Ascending aorta (tissue), 2 donors: ENCODE measurements at places on chromosomes 6 and 20.

DNA sequence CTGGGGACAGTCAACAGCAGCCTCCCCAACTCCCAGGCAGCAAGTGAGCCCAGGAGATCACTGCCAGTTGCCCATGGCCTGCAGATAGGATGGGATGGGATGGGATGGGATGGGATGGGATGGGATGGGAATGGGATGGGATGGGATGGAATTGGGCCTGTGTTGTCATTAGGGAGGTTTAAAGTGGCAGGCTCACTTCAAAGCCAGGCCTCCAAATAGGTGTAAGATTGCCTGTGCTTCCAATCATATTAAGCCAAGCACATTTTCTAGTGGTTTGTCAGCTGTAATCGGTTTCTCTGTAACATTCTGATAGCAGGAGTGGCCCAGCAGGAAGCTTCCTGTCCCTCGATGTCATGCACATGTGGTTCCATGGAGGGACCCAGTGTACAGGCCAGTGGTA is 82.7 kb upstream of the NXT1 start:
- DNase-seq = no peak

GRCh38 chr6:105611606-105612005 is 208.7 kb upstream of the PREP start:
- no peak for DNase-seq

DNA sequence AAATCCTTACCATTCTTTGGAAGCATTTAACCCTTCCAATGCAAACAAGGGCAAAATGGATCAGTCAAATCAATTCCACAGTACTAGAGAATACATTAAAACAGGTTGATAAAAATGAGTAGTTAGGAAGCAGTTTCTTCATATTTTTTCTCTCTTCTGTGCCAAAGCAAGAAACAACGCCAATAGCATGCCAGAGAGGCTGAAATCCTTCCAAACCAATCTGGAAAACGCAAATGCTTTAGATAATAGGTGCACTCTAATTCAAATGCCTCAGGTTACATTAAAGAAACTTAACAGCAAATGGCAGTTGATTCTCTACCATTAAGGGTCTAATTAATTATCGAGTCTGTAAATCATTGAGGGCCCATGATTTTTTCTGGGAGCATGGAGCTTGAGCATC is 755.2 kb downstream of the C6orf118 start:
- DNase-seq = no peak

DNA sequence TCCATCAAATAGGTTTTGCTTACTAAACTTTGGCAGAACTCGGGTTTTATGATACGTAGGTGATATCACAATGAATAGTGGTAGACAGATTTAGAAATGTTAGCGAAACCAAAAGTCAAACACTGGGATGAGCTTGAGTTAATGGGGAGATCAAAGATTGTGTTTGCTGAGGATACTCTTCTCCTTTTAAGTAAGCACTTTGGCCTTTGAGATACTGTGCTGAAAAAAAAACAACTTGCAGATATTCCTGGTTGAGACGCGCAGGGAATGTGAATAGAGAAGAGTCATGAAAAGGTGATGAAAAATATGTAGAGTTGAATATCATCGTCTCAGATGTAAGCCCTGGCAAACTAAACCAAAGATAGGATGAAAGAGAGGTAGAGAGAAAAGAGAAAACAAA is 48.3 kb downstream of the TRMT11 start:
- no peak for DNase-seq
